ENCODE measurements at places on chromosomes 3 and 15.

GRCh38 chr15:32861761-32862160 lies 144.0 kb downstream of the GREM1 start:
- DNase-seq: no peak

- no peak for DNase-seq
These were observed 32.7 kb downstream of the STARD9 start for GRCh38 chr15:42608110-42608531.

- no peak for DNase-seq
These were observed 15.6 kb downstream of the EEFSEC start for GRCh38 chr3:128168836-128169235.

- DNase-seq: no peak
These were observed 138.3 kb upstream of the AGBL1 start for GRCh38 chr15:85941186-85941855.

DNA sequence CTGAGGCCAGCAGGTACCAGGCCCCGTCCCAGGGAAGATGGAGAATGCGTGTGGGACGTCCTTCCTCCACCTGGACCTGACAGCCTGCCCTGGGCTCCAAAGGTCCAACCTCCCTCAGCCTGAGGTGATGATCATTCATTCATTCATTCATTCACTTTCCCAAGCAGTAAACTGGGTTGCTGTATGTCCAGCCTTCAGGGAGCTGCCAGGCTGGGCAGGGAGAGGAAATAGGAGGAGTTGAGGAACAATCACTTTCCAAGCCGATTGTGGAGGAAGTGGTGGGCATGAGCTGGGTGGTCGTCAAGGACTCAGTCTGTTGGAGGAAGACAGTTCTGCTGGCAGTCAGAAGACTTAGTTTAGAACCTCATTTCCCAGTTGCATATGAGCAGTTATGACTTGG lies 10.2 kb upstream of the CCDC33 start:
- no peak for DNase-seq
